ENCODE measurements at places on chromosomes 3 and 15.

GRCh38 chr3:95654570-95655362 lies 1159.6 kb upstream of the EPHA6 start:
- no peak for DNase-seq

GRCh38 chr3:4749567-4750002 lies 229.7 kb upstream of the BHLHE40 start:
- DNase-seq, result no peak

DNA sequence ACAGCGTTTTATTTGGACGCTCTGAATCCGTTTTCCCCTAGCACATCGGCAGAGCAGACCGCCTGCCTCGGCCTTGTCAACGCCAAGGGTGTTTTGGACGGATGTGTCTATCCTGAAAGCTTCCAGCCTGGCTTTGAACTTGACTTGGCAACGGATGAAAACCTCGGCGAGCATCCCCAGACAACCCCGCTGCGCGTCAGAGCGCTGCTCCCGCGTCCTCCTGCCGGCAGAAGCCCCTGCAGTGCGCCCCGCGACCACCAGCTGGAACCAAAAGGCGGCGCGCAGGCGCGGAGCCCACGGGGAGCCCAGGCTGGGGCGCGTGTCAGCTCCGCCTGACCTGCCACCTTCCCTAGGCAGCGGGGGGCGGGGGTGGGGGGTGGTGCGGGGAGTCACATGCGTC lies 26.2 kb upstream of the ARL8B start:
- DNase-seq, result no peak

- DNase-seq, result no peak
Observed at GRCh38 chr15:31852933-31853799, 177.1 kb upstream of the CHRNA7 start.

- no peak for DNase-seq
Observed at GRCh38 chr3:140748903-140749302, 71.0 kb downstream of the TRIM42 start.

- peak; percentile 13 for DNase-seq
Observed at GRCh38 chr3:66038726-66039589, at the start of gene MAGI1. Gene MAGI1 (minus strand): TSS chr3:66038918. CDS start chr3:66038308, 610 bp downstream.

DNA sequence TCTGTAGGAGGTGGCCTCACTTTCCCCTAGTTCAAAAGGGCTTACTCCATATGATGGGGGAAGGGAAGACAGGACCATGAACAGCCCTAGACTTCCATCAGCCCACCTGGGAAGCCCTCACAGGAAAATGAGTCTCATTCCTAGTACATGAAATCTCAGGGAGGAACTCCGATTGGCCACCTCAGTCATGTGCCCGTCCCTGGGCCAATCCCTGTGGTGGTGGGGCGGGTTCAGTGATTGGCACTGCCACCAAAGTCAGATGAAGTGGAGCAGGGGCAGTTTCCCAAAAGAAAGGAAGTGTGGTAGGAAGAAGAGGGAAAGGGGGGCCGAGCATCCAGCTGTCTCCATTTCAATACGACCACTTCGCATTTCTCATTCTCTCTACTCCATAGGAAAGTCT lies 25.9 kb upstream of the GP9 start:
- no peak for DNase-seq

DNA sequence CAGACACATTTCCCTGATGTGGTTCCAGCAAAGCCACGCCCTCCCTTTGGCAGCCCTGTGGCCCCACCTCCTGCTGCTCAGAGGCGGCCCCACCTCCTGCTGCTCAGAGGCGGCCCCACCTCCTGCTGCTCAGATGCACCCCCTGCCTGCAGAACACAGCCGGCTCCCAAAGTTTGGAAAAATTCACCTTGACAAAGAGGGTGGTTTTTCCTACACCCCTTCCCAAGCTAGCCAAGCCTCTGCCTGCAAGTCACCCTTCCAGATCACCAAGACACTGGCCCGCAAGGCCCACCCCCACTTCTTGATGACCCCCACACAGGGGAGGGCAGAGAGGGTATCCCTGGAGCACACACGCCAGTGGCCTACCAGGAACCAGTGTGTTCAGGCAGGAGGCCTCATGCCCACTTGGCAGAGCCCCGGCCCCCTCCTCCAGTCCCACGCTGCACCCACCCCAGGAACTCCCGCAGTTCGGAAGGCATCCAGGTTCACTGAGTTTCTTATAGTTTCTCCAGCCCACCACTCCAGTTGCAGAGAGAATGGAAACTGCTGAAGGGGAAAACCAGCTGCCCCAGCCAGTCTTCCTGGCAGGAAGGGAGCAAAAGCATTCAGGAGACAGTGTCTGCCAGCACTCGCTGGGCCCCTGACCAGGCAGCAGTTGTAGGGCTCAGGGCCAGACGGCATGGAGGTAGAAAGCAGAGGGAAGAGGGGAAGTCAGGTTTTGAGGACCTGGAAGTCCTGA lies 2.3 kb upstream of the HAPLN3 start:
- peak; percentile 80 for DNase-seq

GRCh38 chr3:185766329-185767001 lies 58.4 kb downstream of the IGF2BP2 start:
- no peak for DNase-seq

DNA sequence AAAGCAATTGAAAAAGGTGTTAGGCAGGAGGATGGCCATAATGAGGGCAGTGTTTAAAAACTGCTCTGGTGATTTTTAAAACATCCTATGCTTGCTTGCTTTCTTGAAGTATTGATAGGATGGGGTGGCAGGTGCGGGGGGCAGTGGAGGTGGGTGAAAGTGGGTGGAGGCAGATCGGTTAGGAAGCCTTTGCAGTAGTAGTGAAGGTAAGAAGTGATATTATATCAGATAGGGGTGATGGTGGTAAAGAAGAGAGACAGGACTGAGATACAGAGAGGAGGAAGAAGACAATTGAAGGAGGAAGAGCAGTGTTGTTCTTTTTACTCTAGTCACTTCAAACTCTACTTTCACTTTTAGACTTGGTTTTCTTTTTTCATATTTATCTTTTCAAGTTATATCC lies 11.1 kb downstream of the ZNF80 start:
- no peak for DNase-seq

DNA sequence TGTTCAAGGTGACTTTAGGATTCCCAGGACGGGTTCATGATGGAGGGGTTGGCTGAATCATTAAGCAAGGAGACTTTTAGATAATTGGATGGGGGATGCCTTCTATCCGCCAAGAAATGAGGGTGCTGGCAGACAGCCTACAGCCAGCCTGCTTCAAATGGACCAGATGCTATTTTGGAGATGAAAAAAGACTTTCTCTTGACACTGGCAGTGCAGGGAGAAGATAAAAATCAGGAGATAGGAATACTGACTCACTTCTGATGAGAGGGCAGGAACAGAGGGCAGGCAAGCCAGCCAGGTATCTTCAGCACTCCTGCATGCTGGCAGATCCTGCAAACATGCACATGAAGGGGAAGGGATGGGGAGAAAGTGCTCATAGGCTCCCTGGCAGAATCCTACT lies 7.7 kb upstream of the SYN2 start:
- DNase-seq, result no peak

- no peak for DNase-seq
Observed at GRCh38 chr15:25939122-25939521, 76.0 kb upstream of the ATP10A start.

DNA sequence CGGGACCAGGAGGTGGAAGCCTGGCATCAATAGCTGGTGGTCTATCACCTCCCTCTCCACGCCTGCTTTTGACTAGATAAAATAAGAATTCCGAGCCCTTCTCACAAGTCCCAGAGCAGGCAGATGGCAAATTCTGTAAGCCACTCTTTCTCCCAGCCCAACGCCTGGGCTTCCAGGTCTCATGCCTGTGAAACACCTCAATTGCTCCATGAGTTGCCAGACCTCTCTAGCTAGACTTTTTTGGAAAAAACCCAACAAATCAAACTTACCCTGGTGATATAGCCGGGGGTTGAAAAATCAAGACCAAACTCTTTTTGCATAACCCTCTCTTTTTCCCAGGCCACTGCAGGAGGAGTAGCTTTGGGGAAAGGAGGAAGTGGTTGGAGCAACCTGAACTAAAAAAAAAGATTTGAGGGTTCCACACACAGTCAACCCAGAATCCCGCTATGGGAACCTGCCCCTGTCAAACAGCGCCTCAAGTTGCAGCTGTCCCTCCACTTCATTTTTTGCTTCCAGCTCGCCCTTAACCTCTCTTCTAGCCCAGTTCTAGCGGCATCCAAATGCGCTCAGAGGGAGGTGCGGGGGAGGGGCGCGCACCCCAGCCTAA lies 7.0 kb downstream of the BHLHE40 start:
- DNase-seq, result no peak

GRCh38 chr3:71310980-71311660 lies 272.4 kb downstream of the FOXP1 start:
- DNase-seq, result no peak

DNA sequence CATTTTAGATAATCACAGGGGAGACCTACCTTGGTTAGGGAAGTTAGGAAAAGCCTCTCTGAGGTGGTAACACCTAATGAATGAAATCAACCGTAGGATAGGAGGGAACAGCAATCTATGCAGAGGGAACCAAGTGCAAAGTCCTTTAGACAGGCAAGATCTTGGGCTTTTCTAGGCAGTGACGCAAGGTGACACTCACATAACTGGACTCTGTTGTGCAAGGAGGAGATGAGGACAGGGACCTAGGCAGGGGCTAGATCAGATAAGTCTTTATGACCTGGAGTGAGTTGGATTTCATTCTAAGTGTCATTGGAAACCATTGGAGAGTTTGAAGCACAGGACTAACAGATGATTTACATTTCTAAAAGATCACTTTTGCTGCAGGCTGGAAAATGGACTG lies 4.6 kb upstream of the LMOD3 start:
- DNase-seq, result no peak

DNA sequence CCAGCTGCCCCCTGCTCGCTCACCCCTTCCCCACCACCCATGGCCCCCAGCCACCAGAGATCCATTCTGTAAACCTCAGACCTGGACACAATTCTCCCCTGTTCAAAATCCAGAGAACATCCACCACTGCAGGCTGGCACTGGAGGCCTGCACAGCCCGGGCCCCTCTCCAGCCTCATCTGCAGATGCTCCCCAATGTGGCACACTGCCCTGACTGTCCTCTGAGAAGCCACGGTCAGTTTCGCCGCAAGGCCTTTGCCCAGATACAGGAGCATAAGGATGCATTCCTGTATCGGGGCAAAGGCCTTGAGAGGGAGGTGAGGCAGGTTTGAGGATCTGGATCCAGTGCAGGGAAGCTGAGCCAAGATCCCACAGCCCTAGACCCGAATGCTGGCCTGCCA lies 175.4 kb upstream of the LINGO1 start:
- no peak for DNase-seq

All from stimulated activated CD4-positive, alpha-beta T cell treated with anti-CD3 and anti-CD28 coated beads, Interleukin-4, amount 100 ng/mL, for 24 hours (primary cell).